ENCODE measurements at places on chromosomes 1 and 21.

GRCh38 chr1:210695026-210695425, 366.3 kb downstream of the HHAT start:
- DNase-seq, result no peak

DNA sequence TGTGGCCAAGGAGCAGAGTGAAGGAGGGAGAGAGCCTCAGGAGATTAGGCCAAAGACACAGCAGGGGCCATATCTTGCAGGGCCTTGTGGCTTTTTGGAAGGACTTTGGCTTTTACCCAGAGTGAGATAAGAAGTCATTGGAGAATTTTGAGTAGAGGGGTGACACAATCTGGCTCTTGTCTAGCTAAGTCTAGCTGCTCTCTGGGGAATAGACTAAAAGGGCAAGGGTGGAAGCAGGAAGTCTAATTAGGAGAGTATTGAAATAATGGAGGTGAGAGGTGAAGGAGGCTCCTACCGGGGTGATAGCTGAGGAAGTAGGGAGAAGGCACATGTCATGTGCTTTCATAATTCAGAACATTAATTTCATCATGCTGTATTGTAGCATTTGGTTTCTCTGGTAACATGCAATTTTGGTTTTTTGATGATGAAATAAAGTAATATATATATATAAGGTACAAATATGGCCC, 34.3 kb upstream of the KCNA3 start:
- DNase-seq, result no peak

GRCh38 chr1:7717748-7718368, 53.2 kb upstream of the VAMP3 start:
- no peak for DNase-seq

- DNase-seq, result no peak
Measured at GRCh38 chr1:216616425-216616824, 106.8 kb downstream of the ESRRG start.

- DNase-seq, result no peak
Measured at GRCh38 chr1:170586321-170587252, 54.6 kb downstream of the GORAB start.
